ENCODE measurements at places on chromosomes 5 and 9.

GRCh38 chr9:136950656-136951276, 1.3 kb upstream of the LCN12 start:
- no peak for DNase-seq

- no peak for DNase-seq
These were observed 23.9 kb upstream of the PPP1R2B start for GRCh38 chr5:156826150-156826549.

- no peak for DNase-seq
These were observed 174.1 kb upstream of the FSTL4 start for GRCh38 chr5:133786420-133786819.

GRCh38 chr5:40378396-40379177, 301.1 kb upstream of the PTGER4 start:
- DNase-seq = no peak

- DNase-seq = no peak
These were observed 82.4 kb upstream of the SPATA31C2 start for GRCh38 chr9:88220652-88221051.

- no peak for DNase-seq
These were observed 6.5 kb downstream of the LRRC26 start for GRCh38 chr9:137163365-137163715.

- DNase-seq = no peak
These were observed 109.3 kb downstream of the MUSK start for GRCh38 chr9:110777876-110778215.

- no peak for DNase-seq
These were observed 56.6 kb downstream of the RASEF start for GRCh38 chr9:83006378-83006777.

DNA sequence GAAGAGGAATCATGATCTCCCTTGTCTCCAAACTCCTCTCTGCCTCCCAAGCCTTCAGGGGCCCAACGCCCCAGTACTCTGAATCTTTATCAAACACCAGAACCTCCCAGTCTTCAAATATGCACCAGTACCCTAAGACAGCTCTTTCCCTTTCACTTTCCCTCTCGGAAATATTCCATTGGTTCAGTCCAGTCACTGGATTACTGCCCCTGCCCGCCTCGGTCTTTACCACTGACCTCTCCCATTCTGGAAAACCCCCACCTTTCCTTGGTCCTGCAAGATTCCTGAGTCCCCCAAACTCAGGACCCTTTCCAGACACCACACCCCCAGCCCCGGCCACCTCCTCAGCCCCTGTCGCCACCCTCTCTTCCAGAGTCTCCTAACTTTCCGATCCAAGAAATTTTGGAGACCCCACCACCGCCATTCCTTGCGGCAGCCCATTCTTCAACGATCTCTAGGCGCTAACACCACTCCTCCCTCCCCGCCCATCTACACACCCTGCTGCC, 674 bp downstream of the C5orf15 start:
- DNase-seq = no peak

DNA sequence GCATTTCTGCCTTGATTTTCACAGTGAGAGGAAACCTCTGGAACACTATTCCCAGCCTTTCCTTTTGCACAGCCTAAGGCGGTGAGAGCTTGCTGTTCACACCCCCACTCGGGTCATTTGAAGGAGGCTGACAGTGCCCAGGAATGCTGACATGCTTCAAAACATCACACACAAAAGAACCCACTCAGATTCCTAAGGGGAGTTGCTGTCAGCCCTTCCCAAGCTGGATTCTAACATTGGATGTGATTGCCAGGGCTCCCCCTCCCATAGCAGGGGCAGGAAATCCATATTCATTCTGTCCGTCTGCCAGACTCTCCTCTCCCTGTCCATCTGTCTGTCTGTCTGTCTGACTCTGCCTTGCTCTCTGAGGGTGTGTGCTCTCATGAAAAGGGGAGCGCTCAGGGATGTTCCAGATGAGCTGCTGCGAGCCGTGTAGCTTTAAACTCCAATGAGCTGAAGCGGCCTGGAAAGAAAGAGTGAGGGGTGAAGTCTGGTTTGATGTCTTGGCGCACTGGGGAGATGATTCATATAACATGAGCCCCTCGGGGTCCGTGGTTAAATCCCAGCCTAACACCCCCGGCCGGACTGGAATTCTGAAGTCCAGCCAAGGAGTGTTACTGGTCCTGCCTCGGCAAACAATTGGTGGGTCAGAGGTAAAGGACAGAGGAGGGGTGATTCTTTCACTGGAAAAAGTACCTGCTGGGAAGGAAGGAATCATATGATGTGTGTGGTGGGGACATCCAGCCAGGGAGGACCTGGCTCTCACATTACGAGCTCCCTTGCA, 517.0 kb downstream of the CCDC171 start:
- DNase-seq = no peak

GRCh38 chr5:119368238-119368630, 12.4 kb downstream of the TNFAIP8 start:
- DNase-seq = peak; percentile 23

DNA sequence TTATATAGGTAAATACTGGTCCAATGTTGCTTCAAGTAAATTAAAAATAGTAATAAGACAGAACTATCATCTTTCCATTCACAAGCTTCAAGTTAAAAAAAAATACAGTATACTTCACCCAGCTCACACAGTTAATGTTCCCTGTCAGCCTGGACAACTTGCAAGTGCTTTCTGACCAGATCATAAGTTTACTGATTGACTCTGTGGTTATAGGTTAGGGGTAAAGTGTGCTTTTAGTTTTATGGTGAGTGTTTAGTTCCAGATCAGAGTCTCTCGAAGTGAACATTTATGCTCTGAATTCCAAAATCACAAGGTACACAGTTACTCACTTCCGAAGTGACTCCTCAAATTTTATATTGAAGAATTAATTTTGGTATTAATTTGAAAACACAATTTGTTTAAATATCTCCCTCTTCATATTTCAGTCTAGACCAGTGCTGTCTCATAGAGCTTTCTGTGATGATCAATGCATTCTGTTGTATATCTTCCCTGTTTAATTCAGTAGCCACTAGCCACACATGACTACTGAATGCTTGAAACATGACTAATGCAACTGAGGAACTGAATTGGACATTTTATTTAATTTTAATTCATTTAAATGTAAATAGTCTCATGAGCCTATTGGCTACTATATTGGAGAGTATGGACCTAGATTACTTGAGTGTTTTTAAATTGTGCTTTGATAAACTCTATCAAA, 90.7 kb downstream of the MEF2C start:
- no peak for DNase-seq

- no peak for DNase-seq
These were observed 94.9 kb downstream of the SMARCA2 start for GRCh38 chr9:2110036-2110435.

DNA sequence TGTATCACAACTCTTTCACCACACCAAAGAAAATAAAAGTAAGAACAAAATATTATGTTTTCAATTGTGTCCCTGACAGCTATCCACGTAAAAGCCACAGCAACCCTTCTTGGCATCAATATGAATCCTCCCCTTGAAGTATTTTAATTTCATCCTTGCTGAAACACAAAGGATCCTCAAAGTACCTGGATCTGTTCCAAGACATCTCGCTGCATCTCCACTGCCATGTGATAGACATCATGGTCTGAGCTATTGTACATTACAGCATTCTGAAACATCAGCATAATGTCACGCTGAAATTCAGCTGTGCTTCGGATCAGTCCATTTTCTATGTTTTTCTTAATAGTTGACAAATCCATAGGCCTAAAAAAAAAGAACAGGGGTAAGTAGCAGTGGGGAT, 17.7 kb downstream of the BRD8 start:
- no peak for DNase-seq

DNA sequence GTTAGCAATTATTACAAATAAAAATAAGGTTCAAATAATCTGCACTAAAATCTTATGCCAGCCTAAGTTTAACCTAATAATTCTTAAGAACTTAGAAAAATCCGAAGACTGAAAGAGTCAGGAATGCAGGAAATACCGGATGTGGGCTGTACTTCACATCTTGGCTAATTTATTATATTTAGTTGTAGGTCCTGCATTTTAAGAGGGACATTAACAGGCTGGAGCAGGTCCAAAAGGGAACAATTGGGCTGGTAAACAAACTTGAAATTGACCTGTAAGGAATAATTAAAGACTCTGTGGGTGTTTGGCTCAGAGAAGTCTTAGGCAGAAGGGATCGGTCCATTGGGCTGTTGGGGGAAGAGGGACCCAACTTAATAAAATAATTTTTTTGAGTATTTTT, 18.4 kb downstream of the GLRA1 start:
- DNase-seq = no peak

DNA sequence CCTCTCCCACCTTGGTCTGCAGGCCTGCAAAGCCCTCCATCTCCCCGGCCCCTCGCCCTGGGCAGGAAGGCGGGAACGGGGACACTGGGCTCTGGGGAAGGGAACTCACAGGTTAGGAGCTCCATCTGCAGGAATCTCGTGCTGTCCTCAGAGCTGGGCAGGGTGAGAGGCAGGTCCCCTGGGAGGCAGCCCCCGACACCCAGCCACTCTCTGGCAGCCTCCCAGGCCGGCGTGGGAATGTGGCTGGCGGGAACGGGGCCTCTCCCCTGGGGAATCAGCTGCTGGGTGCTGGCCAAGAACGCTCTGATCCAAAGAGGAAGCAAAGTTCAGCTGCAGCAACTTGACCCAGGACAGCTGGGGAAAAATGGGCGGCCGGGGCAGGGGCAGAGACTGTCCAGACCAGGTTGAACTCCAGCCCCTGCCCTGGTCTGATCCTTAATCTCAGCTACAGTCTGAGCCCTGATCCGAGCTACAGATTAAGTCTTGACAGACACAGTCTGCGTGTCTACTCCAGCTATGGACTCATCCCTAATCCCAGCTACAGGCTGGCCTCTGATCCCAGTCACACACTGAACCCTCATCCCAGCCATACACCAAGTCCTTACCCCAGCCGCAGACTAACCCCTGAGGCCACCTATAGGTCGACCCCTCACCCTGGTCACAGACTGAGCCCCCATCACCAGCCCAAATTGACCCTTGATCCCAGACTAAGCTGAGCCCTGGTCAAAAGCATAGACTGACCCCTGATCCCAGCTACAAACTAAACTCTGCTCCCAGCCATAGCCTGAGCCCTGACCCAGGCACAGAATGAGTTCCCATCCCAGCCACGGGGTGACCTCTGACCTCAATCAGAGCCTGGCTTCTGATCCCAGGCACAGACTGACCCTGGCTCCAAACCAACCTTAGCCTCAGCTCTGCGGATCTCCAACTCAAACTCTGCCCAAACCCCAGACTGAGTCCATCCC, 37.3 kb upstream of the EGFL7 start:
- DNase-seq = no peak

DNA sequence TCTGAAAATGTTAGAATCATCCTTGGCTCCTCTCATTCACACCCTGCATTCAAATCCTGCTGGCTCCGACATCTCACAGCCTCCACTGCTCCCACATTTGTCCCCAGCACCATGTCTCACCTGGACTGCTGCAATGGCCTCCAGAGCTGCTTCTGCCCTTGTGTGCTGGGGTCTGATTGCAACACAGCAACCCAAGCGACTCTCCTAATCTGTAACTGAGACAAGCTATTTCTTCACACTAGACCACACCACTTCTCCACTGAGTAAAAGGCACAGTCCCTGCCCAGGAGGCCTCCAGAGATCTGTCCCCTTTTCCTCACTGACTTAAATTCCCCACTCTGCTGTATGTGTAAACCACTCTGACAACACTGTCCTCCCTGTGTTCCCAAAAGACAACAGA, 151.1 kb upstream of the TAS2R1 start:
- DNase-seq = no peak

- no peak for DNase-seq
These were observed 79.3 kb upstream of the SPEF2 start for GRCh38 chr5:35538198-35538931.

- no peak for DNase-seq
These were observed 117.2 kb downstream of the RPS23 start for GRCh38 chr5:82160948-82161347.

DNA sequence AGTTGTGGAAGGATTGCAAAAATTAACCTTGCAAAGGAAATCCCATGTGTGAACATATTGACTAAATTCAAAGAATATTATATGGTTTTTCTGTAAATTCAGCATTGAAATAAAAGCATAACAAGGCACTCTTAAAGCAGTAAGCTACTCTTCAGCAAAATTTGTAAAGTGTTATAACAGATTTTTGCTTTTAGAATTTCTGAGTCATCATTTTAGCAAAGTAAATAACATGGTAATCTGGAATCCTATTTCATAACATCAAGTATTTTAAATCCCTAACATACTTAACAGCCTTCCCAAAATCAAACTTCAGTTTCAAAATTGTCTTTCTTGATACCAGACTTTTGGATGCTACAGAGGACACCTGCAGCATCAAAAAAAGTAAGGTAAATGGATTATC, 436.0 kb upstream of the CDH9 start:
- no peak for DNase-seq

DNA sequence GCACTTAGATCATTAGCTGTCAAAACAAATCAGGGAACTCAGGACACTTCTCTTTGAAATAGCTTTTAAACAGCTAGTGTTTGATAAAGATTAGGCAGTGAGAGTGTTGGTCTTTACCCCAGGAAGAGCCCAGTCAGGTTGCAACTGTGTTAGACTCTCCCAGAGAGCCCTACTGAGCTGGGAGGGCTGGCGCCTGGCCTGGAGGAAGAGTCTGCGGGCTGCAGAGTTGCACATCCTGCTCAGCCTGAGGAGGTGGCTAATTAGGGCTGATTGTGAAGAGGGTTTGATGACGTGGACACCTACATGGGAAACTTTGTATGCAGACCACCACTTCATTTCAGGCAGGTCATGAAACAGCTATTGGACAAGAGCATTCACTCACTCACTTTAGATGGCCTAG, 112.0 kb downstream of the TMEM174 start:
- no peak for DNase-seq

GRCh38 chr5:142385194-142385593, 60.4 kb upstream of the SPRY4 start:
- DNase-seq = no peak

DNA sequence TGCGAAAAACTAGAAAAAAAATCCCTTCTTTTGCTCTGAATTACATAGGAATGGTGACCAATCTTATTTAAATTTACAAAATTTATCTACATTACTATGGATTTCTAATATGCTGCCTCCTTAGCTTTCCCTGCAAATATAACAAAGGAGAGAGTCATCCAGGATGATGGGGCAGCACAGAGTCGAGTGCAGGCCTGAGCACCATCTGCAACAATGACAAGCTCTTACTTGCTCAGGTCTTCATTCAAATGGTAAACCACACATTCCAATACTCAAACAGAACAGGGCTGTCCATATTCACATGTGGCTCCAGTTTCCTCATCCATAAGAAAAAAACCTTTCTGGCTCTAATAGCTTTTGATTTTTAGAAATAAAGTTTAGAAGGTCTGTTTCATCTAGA, 33.5 kb upstream of the ZNF354B start:
- no peak for DNase-seq

GRCh38 chr9:113131689-113132151, 19.1 kb upstream of the SLC31A2 start:
- DNase-seq = no peak

- DNase-seq = no peak
These were observed 600.8 kb upstream of the DAB2 start for GRCh38 chr5:40025586-40025985.

GRCh38 chr5:154524859-154525258, 46.8 kb upstream of the HAND1 start:
- DNase-seq = no peak

Measured in activated CD8-positive, alpha-beta memory T cell treated with anti-CD3 and anti-CD28 coated beads for 1 hour (primary cell).